ENCODE measurements at places on chromosomes 2 and 18.

GRCh38 chr2:186477790-186478189 is 8.3 kb upstream of the ZC3H15 start:
- DNase-seq = no peak

GRCh38 chr2:76998704-76999103 is 523.5 kb downstream of the LRRTM4 start:
- DNase-seq = no peak

- DNase-seq = no peak
Observed at GRCh38 chr2:110113961-110114591, 1.5 kb downstream of the MALL start.

DNA sequence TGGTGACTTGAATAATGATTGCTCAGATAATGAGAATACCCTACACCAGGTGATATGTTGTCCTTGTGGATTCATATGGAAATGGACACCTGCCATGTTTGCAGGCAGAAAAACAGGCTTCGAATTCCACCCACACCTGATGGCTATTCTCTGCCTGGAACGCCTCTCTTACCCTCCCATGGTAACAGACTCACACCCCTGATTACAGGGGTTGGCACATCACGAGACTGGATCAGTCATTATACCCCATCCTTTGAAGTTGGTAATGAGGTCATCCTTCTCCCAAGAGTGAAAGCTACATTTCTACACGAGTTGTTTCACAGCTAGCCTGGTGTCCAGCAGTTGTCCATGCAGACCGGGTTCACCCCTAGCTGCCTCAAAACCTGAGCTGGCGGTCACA is 71.4 kb upstream of the MBOAT2 start:
- DNase-seq = no peak

DNA sequence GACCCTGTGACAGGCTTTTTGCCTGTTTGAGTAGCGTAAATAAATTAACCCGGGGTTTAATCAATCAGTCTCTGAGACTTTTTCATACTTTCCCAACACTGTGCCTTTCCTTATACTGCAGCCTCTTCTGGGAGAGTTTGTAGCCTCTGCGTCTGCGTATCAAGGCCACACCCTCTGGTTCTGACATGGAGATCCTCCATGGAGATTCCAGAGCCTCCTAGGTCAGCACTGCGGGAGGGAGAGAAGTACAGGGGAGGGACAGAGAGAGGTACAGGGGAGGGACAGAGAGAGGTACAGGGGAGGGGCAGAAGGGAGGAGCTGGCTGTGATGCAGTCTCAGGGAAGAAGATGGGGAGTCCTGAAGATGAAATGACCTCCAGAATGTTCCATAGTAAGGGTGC is 166.0 kb downstream of the ARL4C start:
- no peak for DNase-seq

GRCh38 chr18:26854292-26854881 is 11.1 kb downstream of the AQP4 start:
- no peak for DNase-seq

DNA sequence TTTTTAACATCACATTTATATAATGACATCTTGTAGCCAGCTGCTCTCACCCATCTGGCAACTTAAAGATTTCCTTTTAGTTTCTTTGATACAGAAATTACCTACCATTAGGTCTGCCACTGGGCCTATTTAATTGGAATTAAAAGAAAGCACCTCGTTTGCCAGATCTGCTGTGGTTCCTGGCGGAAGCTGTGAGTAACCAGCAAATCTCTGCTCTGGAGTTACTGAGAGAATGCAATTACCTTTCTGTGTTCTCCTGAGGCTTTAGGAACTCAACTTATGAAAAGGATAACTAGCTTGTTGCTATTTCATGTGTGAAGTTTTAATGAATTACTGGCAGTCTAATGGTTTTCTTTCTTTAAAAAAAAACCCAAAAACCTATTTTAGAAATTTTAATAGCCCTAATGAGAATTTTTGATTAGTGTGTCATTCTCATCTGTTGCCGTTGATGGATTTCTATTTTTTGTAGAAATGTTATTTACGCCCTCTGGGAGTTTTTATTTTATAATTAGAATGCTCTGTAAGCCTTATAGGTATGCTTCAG is 69.7 kb upstream of the LYPD6B start:
- no peak for DNase-seq

DNA sequence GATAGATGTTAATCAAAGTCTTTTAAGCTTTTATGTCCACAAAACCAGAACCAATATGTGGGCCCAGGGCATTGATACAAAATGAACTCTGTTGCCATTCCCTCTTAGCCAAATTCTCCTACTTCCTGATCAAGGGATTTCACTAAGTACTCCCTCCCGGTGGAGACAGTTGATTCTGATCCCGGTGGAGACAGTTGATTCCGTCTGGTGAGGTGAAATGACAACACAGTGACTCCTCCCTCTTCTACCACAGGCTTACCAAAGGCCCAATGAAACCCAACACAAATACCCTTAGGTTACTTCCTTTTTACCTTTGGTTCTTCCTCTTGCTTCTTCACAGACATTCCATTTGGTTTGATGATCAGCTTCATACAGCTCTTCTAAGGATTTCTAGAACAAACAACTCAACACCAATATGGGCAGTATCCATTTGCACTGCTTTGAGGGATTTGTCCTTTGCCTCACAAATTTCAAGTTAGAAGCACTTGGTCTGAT is 153.8 kb downstream of the IKZF2 start:
- no peak for DNase-seq

DNA sequence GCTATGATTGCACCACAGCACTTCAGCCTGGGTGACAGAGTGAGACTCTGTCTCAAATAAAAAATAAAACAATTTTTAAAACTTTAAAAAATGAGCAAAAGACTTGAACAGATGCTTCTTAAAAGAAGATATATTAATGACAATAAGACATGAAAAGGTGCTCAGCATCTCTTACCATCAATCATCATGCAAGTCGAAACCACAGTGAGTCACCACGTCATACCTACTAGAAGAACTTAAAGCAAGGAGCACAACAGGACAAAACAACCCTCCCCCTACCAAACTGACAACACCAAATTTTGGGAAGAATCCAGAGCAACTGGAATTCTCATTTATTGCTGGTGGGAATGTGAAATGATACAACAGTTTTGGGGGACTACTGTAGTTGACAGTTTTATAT is 251.6 kb downstream of the BCL2 start:
- no peak for DNase-seq

- peak; percentile 80 for DNase-seq
Observed at GRCh38 chr2:27379836-27380625, 503 bp downstream of the ZNF513 start.

GRCh38 chr18:13541621-13542519 is 184.5 kb downstream of the FAM210A start:
- no peak for DNase-seq

Data from Ammon's horn (tissue), 1 donor.